ENCODE measurements at places on chromosomes 4 and X.

DNA sequence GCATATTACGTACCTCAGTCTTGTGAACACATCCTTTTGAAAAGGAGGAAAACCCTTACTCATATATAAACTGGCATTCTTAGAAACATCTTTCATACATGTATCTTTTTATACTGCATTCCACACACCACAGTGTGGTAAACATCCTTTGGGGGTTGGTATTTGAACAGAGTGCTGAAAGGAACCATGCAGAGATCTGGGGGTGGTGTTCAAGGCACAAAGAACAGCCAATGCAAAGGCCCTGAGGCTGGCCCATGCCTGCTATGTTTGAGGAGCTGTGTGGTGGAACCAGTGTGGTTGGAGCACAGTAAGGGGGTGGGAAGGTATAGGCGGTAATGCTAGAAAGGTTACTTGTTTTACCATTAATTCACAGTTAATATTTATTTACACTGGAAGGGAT lies 2.0 kb downstream of the ELK1 start:
- DNase-seq, result no peak

GRCh38 chr4:121824171-121824527 lies 466 bp upstream of the CCNA2 start:
- no peak for DNase-seq

- DNase-seq, result no peak
These were observed 226.3 kb downstream of the ZIC3 start for GRCh38 chrX:137792214-137792613.

GRCh38 chrX:54358424-54359211 lies 772 bp upstream of the WNK3 start:
- peak; percentile 42 for DNase-seq

DNA sequence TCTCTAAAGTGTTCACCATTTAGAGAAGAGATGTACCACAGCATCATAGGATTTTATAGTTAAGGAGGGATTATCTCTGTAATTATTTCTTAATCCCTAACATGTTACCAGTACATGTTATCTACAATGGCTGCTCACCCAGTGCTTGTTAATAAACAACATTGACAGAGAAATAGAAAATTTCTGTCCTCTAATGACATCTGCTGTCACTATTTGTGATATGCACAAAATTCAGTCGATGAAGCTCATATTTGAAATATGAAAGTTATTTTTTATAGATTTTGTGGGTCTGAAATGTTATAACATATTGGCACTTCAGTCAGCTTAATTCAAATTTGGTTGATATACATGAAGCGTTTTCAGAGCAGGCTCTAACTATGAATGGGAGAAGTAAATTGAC lies 48.8 kb upstream of the GRXCR1 start:
- no peak for DNase-seq

Measured in activated naive CD4-positive, alpha-beta T cell treated with Interleukin-2 at 50 U/mL for 16 hours (primary cell).